ENCODE measurements at places on chromosomes 11 and 22.
A peak's percentile ranks its signal among the peaks of the same experiment; 100 is the strongest.

DNA sequence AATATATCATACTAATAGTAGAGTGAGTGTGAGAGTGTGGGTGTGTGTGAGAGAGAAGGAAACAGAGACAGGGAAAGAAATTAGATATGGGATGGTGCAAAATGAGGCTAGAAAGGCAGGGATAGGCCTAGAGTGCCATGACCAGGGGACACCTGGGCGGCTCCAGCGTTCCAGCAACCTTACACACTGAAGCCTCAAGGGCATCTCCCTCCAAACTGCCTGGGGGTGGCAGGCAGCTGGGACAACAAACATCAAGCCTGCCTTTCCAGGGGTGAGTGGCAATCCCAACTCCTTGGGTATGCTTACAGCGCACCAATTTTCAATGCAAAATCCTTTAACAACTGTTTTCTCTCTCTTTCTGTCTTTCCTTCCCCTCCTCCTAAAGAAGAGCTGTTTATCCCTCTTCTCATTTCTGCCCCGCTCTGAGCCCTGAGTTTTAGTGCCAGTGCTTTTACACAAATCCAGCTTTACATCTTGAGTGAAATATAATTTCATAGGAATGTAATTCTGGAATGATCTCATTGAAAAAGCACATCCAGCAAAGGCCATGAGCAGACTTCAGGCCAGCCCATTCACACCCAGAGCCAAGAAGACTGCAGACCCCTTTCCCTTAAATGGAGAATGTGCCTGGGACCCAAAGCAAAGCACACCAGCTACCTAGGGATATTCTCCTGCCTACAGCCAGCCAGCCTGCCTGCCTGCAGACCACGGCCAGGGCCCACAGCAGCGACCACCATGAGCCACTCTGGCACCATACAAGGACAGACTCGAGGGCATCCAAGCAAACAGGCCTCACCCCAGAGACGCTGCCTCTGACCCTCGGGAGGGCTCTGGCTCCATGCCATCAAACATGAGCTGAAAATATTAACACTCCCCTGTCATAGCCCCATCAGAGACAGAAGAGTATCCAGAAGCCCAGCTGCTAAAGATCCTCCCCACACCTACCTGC is 90.3 kb downstream of the RPL27A start:
- no peak for DNase-seq

DNA sequence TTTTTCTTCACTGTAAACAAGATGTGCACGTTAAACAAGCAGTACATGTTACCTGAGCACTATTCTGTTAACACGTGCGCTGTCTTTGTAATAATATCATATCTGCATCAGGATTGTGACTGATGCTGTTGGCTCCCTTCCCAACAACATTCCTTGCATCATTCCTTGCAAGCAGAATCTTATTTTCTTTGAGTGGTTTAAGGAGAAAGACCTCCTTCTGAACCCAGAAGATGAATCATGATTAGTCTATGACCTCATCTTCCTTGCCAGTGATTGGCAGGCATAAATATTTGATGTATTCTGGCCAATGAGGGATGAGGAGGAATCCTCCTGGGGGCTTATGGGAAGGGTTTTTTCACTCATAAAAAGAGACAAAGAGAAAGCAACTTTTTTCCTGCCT is 46.2 kb downstream of the C11orf71 start:
- DNase-seq = no peak

DNA sequence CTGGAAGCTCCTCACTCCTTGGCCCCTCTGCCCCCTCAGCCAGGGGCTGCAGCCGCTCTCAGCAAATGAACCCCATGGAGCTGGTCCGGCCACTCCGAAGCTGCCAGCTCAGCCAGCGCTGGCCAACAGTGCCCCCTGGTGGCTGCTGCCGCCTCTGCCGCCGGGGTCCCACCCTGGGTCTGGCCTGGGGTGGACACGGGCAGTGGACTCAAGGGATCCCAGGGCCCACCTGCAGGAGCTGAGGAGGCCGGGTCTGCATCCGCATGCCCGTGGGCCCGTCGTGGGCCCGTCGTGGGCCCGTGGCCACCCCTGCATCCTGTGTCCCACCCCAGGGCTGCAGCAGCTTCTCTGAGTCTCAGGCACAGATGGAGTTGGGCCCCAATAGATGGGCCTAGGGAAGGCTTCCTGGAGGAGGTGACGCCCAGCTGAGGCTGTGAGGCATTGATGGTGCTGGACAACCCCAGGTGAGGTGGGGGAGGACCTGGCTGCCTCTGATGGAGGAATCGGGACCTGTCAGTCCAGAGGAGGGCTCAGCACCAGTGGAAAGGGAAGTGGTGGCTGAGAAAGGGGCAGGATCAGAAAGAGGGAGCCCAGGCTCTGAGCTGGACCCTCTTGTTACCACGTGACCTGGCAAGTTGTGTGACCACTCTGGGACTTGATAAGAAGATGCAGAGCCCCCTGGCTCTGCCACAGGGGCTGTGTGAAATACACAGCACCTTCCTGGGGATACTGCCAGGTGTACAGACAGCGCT is 522.3 kb downstream of the BRD1 start:
- no peak for DNase-seq

GRCh38 chr11:2325719-2326118 is 23.9 kb downstream of the TSPAN32 start:
- DNase-seq = no peak

DNA sequence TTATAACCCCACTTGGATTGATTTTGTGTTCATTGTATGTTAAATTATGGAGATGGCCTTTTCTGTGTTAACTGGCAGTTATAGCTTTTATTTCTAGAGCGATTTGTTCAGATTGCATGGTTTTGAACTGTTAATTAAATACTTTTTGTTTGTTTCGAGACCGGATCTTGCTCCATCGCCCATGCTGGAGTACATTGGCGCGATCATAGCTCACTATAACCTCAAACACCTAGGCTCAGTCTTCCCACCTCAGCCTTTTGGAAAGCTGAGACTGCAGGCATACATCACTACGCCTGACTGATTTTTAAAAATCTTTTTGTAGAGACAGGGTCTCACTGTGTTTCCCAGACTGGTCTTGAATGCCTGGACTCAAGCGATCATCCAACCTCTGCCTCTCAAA is 77.0 kb downstream of the FAM83F start:
- DNase-seq = no peak

GRCh38 chr11:19200410-19201201 is 1.2 kb downstream of the CSRP3 start:
- DNase-seq = no peak

DNA sequence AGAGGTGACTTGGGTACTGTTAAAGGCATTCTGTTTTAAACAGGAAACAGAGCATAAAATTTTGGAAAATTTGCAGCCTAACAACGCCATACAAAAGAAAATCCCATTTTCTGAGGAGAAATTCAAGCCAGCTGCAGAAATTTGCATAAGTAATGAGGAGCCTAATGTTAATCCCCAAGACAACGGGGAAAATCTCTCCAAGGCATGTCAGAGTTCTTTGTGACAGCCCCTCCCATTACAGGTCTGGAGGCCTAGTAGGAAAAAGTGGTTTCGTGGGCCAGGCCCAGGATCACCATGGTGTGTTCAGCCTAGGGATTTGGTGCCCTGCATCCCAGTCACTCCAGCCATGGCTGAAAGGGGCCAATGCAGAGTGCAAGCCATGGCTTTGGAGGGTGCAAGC is 1333.1 kb upstream of the TENM4 start:
- DNase-seq = no peak

DNA sequence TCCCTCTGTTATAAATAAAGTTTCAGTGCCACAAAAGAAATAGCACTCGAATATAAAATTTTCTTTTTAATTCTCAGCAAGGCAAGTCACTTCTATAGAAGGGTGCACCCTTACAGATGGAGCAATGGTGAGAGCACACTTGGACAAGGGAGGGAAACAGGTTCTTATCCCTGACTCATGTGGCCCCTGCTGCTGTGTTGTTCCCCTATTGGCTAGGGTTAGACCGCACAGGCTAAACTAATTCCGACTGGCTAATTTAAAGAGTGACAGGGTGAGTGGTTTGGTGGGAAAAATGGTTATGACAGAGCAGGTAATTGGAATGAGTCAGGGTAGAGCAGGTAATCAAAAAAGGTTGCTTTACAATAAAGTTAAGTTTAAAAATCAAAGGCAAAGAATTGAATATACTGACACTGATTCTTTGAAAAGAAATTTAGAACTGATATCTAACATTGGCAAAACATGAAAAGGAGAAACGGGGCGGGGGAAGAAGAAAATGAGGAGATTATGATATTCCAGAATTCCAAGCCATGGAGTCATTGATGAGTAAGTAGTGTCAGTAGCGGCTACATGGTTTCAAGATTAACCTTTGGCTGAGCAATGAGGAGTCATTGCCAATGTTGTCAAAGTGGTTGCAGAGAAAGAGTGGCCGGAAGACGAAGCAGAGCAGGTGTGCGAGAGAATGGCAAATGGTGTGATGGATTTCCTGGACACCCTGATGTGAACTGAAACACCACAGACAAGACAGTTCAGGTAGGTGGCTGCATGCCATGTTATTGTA is 48.4 kb upstream of the MRGPRX1 start:
- no peak for DNase-seq

GRCh38 chr11:10314199-10315072 is 9.6 kb downstream of the ADM start:
- peak; percentile 54 for DNase-seq

GRCh38 chr11:95149651-95150364 is 60.2 kb downstream of the ENDOD1 start:
- DNase-seq = no peak

GRCh38 chr11:23310276-23310675 is 450.0 kb upstream of the CCDC179 start:
- DNase-seq = no peak

DNA sequence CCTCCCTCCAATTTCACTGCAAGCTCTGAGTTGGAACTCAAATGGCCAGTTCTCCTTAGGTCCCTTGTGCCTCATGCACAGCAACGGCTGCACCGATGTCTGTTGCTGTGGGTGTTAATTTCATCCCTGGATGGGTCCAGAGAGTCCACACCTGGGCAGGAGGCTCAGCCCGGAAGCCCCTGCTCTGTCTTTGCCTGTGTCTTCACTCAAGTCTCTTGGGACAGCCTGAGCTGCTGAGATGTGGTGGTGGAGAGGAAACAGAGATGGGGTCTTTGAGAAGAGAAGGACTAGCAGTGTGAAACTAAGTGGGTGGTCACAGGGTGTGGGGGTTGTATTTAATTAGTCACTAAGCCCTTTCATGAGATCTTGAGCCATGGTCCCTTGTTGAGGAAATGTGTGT is 109.3 kb downstream of the NECTIN1 start:
- no peak for DNase-seq

DNA sequence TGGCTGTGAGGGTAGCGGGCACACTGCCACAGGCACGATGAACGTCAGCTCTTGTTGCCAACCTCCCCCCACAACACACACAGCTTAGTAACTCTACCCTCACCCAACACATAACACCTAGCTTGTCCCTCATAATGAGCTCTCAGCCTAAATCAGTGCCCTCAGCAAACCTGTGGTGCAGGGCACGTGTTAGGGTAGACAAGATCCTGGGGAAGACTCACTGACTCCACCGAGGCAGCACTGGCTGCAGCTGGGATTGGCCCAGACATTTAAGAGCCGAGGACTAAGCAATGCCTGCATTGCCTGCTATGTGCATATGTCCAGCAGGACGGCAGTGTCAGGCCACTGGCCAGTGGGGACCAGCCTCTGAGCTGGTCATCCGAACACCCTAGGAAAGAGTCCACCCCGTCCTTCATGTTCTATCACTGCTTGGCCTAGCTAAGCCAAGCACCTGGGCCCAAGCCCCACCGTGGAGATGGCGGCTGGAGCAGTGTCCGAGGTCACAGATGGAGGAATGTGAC is 32.9 kb upstream of the TRIM29 start:
- no peak for DNase-seq

DNA sequence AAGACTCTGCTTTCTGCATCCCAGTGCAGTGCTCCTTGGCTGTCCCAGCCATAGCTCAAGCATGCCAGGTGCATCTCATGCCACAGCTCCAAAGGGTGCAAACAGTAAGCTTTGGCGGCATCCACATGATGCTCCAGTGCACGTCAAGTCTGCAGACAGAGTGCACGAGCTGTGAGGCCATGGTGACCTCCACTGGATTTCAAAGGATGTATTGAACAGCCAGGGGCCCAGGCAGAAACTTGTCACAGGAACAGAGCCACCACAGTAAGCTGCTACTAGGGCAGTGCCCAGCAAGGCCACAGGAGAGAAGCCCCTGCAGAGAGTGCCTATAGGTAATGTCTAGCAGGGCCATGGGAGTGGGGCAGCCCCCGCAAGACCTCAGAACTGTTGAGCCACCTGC is 206.8 kb upstream of the DDI1 start:
- no peak for DNase-seq

- peak; percentile 49 for DNase-seq
Measured at GRCh38 chr11:61587951-61588727, 7.3 kb upstream of the SYT7 start.

- DNase-seq = no peak
Measured at GRCh38 chr11:58059007-58059350, 28.2 kb downstream of the OR6Q1 start.

GRCh38 chr11:121131656-121132055 is 30.6 kb downstream of the TECTA start:
- no peak for DNase-seq

- no peak for DNase-seq
Measured at GRCh38 chr11:128273736-128274135, 313.6 kb downstream of the ETS1 start.

DNA sequence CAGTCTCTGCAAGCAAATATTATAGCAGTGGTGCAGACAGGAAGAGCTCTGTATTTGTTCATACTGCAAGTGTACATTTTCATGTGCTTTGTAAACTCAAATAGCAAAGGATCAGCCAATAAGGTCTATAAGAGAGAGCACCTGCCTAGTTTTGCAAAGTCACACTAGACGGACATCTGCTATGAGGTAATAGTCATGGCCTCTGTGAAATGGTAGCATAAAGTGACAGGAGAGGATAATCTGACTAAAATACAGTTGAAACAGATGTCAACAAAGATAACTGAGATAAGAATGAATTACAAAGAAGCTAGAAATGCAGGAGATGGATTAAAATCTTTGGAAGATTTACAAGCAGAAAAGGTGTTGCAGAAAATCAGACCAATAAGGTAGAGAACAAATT is 70.6 kb upstream of the SPON1 start:
- no peak for DNase-seq

- no peak for DNase-seq
Measured at GRCh38 chr22:31852691-31853421, 91.5 kb upstream of the YWHAH start.

GRCh38 chr11:74820763-74821162 is 72.1 kb downstream of the RNF169 start:
- DNase-seq = no peak

GRCh38 chr11:85385547-85385946 is 241.6 kb downstream of the DLG2 start:
- DNase-seq = no peak
